ENCODE measurements at places on chromosomes 4 and X. TPM values are rescaled to one million over a fixed set of nuclear protein-coding genes. Genes with fewer than 3 reads are reported as not detected.

- no peak for ATAC-seq
Observed at GRCh38 chr4:185565696-185566095, 30.4 kb upstream of the PDLIM3 start.

GRCh38 chrX:19756597-19757131 lies 130.7 kb downstream of the SH3KBP1 start:
- no peak for ATAC-seq

DNA sequence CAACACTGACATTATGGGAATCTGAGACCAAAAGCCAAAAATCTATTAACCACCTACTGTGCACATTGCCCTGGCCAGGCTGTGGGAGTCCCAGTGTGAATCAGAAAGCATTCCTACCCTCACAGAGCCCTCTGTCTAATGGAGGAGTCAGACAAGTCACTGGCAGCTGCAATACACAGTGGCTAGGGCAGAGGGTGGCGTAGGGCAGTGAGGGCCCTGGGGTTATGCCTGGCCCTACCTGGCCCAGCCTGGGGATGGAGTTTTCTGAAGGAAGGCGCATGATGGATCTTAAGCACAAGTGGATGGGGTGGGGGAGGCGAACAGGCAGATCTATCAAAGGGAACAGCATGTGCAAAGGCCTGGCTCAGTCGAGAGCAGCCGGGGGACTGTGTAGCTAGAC lies 10.8 kb downstream of the JAKMIP1 start:
- ATAC-seq, result no peak

- peak; percentile 64 for ATAC-seq
Observed at GRCh38 chr4:153513596-153513995, 47.4 kb downstream of the TMEM131L start.

DNA sequence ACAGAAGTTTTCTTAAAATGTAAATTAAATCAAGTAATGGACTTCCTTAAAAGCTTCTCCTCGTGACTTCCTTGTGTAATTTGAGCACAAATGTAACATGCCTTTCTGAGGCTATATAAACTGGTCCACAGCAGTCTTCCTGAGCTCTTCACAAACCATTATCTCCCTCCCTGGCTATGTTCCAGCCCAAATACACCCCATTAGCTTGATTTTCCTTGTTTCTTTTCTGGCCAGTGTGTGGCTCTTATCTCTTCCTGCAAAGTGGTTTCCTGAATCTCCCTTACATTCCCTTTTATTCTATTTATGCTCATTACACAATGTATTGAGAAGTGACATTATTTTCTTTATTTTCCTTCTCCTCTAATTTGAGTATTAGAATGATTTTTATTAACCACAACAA lies 1085.3 kb upstream of the PCDH10 start:
- ATAC-seq, result no peak

GRCh38 chrX:153496590-153496959 lies 1.8 kb downstream of the BGN start:
- ATAC-seq, result no peak

- ATAC-seq, result no peak
Observed at GRCh38 chr4:105155426-105155825, 8.8 kb downstream of the TET2 start.

DNA sequence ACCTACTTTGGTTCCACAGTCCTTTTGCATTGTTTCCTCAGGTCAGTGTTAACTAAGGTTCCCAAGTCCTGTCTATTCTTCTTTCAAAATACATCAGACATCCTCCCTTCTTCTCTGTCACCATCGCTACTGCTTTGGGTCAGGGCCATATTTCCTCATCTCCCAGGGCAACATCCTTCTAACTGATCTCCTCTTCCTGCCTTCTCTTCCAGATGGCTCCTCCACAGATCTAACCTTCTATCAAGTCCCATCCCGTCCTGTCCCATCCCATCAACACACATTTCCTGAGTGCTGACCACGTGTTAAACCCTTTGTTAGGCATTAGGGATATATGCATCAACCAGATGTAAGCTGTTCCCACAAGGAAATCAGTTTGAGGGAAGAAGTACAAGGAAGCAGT lies 25.9 kb downstream of the PLAC1 start:
- ATAC-seq, result no peak

DNA sequence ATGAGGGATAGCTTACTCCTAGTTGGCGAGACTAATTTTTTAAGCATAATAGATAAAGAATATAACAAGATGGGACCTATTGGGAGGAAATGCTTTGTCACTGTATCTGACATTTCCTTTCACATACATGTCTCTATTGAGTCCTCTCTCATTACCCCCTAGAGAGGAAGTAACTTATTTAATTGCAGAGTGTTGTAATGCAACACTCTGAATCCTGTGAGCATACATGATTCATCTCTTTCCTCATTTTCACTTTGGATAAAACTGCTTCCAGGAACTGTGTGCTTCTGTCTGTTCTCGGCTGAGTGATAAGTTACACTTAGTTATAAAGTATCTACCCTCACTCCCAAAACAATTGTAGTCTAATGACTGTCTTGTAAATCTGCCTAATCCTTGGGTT lies 266.1 kb upstream of the ANXA10 start:
- ATAC-seq, result no peak

DNA sequence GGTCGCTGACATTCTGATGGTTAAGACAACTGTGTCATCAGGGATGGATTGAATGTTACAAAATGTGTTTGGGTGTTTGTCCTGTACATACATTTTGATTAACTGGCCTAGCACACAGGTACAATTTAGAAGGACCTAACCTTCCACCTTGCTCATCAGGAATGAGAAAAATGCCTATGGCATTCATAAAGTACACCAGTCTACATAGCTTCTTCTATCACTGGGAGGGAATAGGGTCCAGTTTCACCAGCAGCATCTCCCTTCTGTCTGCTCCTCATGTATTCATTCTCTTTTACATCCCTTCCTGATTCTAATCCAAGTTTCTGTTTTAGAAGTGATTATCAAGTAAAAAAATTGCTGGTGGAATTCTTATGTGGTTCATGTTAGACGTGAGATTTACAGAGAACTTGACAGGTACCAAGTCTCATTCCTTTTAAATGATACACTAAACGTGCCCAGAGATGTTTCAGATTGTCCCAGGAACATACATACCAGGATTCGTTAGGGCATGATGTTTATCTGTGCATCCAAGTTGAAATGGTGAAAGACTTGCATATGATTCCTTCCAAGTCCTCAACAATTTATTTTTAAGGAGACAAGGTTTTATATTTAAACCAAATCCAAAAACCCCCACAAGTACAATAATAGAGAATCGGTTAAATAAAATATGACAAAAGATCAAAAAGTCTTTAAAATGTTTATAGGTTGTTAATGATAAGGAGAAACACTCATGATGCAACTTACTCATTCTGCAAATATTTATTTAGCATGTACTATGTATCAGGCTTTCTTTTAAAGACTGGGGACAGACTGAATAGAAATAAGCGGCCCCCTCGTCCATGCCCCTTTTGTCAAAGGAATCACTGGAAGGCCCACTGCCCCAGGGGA lies 359.1 kb downstream of the ZNF674 start:
- ATAC-seq, result no peak

- no peak for ATAC-seq
Observed at GRCh38 chr4:61918987-61919386, 718.9 kb downstream of the ADGRL3 start.

DNA sequence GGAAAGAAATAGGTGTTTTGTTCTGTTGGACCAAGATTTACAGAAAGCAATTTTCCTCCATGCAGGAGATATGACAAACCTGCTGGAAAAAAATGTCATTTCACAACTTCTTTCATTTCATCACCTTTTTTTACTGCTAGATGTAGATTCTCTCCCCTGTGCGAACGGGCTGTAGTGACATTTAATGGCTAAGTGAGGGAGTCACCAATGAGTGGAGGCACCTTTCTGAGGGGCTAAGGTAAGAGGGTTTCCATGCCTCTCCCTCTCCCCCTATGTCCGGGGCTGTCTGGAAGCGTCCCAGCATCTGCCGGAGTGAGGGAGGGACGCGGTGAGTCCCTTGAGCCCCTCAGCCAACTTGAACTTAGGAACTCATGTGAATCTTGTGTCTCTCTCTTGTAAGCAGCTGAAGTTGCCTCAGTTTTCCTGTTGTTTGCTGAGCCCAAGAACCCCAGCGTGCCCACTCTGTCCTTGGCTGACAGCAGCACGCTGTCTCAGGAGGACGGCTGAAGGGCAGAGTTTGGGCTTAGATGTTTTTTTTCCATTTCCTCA lies 42.3 kb downstream of the DCTD start:
- no peak for ATAC-seq

DNA sequence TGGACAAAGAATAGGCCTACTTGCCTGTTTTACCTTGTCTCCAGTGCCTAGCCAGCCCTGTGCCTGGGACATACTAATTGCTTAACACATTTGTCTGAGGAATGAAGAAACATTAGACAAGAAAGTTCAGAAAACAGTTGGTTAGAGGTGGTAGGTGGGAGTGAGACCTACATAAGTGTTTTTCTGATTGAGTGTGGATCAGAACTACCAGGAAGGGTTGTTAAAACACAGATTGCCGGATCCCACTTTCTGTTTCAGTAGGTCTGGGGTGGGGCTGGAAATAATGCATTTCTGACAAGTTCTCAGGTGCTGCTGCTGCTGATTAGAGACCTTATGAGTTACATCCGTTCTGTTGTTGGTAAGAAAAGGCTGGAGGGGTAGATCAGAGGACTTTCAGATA lies 5.7 kb upstream of the JADE1 start:
- no peak for ATAC-seq

DNA sequence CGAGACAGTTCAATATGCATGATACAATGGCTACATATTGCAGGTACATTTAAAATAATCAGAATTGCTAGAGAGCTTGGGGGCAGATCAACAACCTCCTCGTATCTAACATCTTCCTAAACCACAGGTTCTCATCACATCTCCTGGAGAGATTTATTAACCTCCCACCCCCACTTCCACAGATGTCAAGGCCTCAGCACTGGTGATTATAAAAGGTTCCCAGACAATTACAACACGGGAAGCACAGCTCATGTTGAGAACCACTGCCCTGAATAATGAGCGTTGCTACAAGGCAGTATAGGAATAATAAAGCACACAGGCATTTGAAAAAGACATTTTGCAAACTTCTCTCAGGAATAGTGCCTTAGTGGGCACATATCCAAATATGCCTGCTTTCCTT lies 42.8 kb downstream of the ELOVL6 start:
- no peak for ATAC-seq

DNA sequence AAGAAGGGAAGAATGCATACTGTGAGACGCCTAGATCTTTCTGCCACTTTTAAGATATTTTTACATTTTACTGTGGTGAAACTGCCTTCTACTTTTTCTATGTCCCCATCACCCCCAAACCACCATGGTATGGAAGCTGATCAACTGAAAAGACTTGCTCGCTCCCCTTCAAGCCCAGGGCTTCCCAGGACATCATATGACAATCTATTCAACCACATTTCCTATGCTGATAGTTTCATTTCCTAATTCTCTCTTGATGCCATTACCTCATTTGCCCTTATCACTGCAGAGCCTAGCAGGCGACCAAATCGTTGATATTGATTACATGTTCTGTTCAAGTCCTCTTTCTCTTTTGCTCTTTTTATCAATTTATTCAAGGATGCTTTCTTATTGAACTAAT lies 40.1 kb upstream of the KLHL34 start:
- no peak for ATAC-seq

VEGFC gene
- total RNA-seq, result 8.3 TPM

TCEAL6 gene
- not detected for total RNA-seq

KLF3 gene
- 46.1 TPM for total RNA-seq

GPRIN3 gene
- total RNA-seq, result 4.3 TPM

MTNR1A gene
- not detected for total RNA-seq

STOX2 gene
- total RNA-seq, result 25.4 TPM

ADRA2C gene
- 1.2 TPM for total RNA-seq

Data from gastroesophageal sphincter (tissue), 4 donors.